ENCODE measurements at places on chromosomes 7 and 10.

GRCh38 chr10:31707093-31708039 is 221.3 kb downstream of the ARHGAP12 start:
- H3K27ac ChIP-seq, result peak overlapping the region; percentile 82
- H3K4me3 ChIP-seq, result peak overlapping the region; percentile 31
- no peaks in the 10 kb centered on the region for H3K36me3 ChIP-seq
- DNase-seq, result peak; percentile 84
- no peaks in the 10 kb centered on the region for H3K27me3 ChIP-seq

DNA sequence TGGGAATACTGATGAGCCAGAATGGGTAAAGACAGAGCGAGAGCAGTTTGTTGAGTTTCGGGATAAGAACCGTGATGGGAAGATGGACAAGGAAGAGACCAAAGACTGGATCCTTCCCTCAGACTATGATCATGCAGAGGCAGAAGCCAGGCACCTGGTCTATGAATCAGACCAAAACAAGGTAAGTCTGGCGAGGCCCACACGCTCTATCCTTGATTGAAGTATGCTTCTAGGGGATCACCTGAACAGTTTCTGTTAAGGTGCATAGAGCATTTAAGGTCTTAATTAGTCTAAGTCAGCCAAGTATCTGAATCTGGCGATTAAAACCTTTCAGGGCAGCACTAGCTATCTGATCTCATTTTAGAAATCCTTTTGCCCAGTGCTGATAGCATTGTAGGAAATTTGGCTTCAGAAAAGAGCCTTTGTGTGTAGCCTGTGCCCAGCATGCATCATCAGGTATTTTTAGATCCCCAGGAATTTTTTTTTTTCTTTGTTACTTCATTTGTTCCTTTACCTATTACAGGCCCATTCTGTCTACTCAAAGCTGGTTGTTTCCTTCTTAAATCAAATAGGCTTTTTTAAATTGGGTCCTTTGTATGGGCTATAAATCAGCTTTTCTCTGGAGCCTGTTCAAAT is 8.0 kb downstream of the OPN1SW start:
- peaks cover 20% of the 10 kb centered on the region for H3K4me1 ChIP-seq
- H3K36me3 ChIP-seq, result peaks cover 99% of the 10 kb centered on the region

- no peak overlapping the region for H3K4me3 ChIP-seq
- DNase-seq, result no peak
- H3K36me3 ChIP-seq, result no peaks in the 10 kb centered on the region
Observed at GRCh38 chr7:155848691-155849669, 36.7 kb upstream of the SHH start.

DNA sequence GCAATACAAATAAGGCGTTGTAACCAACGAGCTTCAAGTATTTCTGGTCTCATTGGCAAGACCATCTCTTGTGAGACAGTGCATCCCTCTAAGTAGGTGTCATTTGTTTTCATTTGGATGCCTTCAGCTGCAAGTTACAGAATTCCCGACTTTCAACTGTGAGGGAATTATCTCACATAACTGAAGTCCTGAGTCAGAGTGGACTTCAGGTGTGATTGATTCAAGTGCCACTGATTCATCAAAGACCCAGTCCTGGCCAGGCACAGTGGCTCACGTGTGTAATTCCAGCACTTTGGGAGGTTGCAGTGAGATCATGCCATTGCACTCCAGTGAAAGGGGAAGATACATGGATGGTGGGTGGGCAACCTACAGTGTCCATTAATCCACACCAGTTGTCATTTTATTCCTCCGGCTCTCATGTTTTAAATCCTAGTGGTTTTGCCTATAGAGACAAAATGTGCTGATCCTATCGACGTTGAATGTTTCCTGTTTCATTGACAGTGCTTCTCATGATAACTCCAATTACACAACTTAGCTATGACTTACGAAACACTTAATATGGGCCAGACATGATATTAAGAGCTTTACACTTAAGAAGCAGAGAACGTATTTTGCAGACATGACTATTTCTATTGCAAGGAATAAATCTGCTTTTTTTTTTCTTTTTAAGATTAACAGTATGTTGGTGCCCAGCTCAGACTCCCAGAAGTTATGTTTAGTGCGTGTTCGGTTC is 268.0 kb downstream of the FRMD4A start:
- DNase-seq, result no peak
- no peaks in the 10 kb centered on the region for H3K27me3 ChIP-seq
- no peaks in the 10 kb centered on the region for H3K36me3 ChIP-seq

DNA sequence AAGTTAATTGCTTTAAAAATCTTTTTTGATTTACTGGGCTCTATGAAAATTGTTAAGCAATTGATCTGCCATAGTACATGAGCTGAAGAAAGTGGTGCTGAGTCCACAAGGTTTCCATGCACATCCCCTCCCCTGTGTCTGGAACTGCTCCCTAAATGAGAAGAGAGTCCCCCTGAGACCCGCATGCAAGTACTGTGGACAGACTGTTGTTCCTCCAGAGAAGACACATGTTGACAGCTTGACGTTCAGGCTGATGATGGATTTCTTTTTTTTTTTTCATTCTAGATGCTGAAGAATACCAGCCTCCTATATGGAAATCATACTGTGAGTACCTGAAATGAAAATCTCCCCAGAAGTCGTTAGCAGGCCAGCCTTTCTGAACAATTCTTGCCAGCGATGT is 159.8 kb downstream of the CHN2 start:
- no peak for DNase-seq
- H3K4me1 ChIP-seq, result peaks cover 3% of the 10 kb centered on the region
- H3K4me3 ChIP-seq, result no peak overlapping the region

DNA sequence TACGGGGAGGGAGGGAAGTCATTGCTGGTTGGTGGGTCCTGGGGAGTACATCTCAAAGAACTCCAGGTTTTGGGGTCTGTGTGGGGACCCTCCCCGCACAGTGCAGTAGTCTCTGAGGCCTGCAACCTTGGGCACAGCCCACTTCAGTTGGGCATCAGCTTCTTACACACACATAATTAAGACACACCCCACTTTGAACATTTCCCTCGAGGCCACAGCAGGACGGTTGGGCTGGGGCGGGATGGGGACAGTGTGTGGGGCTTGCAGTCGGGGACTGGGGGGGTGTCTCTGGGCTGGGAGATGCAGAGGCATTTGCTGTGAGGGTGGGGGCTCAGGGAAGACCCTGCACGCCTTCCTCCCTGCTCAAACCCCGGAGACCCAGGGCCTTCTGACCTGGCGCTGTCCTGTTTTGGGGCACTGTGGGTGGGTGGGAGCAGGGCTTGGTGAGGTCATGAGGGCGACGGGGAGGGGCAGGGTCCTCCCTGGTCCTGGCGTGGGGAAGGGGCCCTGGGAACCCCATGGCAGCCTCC is 1.3 kb downstream of the LFNG start:
- peak overlapping the region; percentile 72 for H3K4me3 ChIP-seq
- no peaks in the 10 kb centered on the region for H3K36me3 ChIP-seq
- H3K27ac ChIP-seq, result peak overlapping the region; percentile 68
- H3K27me3 ChIP-seq, result peaks cover 38% of the 10 kb centered on the region

DNA sequence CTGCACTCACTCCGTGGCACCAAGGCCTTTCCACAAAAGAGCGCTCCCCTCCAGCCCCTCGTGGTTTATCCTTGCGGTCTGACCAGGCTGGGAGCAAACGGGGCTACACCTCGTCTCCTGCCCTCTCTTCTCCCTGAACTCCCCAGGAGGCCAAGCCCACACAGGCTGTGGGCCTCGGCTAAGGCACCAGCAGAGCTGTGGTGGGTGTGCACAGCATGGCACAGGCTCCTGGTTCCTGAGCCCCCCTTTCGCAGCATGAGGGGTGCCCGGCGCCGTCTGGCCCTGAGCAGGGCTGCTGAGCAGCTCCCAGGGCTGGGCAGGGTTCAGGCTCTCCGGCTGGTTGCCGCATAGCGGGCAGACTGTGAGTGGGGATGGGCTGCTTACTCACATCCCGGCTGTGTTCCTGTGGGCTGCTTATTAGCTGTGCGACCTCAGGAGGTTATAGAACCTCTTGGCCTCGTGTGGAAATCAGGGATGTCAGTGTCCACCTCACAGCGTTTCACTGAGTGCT is 90.4 kb downstream of the ZMIZ1 start:
- H3K27me3 ChIP-seq, result no peaks in the 10 kb centered on the region
- peaks cover 13% of the 10 kb centered on the region for H3K36me3 ChIP-seq
- peak overlapping the region; percentile 98 for H3K27ac ChIP-seq

DNA sequence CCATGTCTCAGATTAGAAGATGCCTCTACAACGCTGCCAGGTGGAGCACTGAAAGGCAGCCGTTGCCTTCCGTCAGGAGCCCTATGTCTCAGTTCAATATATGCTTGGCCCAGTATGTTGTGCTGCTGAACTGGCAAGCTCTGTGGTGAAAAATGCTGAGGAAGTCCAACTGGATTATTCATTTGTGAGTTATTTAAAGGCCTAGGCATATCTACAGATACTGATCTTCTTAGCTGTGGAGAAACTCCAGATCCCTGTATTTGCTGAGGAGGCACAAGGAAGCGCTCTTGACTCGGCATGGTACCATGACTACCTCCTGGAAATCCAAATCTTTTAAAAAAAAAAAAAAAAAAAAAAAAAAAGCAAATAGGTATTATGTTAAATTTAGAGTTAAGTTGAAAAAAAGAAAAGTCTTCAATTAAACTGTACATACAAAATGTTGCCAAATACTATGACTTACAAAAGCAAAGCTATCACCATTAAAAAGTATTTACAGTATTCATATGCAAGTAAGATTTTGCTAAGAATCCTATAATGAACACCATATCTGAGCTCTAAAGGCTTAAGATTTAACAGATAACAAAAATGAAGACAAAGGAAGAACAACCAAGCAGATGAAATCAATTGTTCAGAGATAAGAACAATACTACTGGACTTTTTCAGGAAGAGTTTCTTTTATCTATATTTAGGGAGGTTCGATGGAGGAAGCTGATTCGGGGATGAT is 152.4 kb downstream of the GALNT11 start:
- no peaks in the 10 kb centered on the region for H3K4me1 ChIP-seq

DNA sequence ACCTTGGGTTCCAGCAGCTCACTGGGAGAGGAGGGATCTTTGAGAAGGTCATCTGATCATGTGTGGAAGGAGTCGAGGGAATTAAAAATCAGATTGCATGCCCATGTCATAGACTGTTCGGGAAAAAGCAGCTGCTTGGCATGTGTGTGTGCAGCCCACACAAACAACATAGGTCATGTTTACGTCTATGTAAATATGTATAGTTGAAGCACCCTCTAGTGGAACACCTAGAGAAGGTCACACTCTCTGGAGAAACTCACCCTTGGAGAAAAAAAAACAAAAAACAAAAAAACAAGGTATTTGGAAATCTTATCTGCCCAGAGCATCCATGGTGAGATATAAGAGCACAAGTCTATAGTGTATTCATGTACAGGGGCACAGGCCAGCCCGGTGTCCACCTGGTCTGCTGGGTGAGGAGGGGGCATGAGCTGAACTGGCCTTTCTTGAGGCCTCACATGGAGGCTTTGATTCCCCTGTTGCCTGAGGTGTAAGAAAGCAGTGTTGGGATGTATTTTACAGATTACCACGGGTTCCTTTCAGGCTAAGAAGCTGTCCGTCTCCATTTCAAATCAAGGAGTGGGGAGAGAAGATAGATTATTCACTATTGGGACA is 98.0 kb downstream of the NPY start:
- DNase-seq, result no peak
- H3K4me1 ChIP-seq, result no peaks in the 10 kb centered on the region
- H3K4me3 ChIP-seq, result no peak overlapping the region
- no peaks in the 10 kb centered on the region for H3K36me3 ChIP-seq
